ENCODE measurements at places on chromosomes 6 and 20.

- DNase-seq: no peak
Observed at GRCh38 chr6:11085758-11086435, 7.7 kb upstream of the SMIM13 start.

- DNase-seq: no peak
Observed at GRCh38 chr6:105609375-105609991, 206.6 kb upstream of the PREP start.

DNA sequence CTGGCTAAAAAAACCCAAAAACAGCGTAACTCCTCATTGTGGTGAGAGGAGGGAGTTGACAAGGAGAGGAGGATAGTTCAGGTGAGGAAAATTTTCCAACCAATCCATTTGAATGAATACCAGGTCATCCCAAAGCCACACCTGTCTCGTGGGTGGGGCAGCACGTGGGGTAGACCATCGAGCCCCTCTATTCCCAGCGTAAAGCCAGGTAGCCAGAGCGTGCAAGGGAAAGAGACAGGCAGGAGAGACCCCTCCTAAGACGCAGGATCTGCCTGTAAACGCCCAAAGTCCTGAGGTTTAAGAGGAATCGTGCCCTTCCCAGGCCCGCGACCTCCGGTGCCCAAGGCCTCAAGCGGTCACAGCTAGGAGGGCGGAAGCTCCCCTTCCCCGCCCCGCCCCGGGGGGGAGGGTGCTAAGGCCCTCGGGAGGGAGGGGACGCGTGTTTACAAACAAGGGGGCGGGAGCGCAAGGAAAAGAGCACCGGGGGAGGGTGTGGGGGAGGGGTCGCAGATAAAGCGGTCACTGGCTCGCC lies 712 bp downstream of the RXRB start:
- peak; percentile 59 for DNase-seq

DNA sequence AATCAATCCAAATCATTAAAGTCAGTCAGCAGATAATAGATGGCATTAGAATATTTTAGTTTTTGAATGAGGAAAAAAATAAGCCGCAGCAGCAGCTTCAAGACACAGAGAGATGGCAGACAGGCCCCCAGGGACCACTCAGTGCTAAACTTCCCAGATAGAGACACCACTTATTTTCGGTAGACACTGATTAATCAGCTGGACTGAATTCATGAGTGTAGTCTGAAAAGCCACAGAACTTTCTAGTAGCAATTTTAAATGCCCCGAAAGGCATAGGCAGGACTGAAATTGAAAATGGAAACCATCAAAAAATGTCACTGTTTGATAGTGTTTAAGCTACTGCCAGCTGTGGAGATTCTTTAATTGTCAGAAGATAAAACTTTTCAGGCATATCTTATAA lies 3.1 kb upstream of the CLDN20 start:
- DNase-seq: no peak

DNA sequence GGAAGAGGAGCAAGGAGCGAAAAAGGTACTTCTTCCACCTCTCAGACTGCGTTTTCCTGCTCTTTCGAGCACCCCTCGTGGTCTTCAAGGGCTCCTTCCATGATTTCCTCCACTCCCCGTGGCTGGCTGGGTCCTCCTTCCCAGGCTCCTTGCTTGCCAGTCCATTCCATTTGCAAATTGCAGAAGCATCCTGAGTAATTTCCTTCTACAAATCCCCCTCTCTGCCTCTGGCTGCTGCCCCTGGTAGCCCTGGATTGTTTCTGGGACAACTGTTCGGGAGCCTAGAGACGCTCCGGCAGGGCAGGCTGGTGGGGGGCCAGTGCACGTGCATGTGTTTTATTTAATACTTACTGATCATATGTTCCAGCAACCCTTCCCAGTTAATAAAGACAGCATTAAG lies 173.1 kb downstream of the ZMYND8 start:
- no peak for DNase-seq

- DNase-seq: no peak
Observed at GRCh38 chr6:35879151-35879550, 41.7 kb downstream of the SRPK1 start.

GRCh38 chr6:110357298-110357663 lies 868 bp downstream of the METTL24 start:
- no peak for DNase-seq

DNA sequence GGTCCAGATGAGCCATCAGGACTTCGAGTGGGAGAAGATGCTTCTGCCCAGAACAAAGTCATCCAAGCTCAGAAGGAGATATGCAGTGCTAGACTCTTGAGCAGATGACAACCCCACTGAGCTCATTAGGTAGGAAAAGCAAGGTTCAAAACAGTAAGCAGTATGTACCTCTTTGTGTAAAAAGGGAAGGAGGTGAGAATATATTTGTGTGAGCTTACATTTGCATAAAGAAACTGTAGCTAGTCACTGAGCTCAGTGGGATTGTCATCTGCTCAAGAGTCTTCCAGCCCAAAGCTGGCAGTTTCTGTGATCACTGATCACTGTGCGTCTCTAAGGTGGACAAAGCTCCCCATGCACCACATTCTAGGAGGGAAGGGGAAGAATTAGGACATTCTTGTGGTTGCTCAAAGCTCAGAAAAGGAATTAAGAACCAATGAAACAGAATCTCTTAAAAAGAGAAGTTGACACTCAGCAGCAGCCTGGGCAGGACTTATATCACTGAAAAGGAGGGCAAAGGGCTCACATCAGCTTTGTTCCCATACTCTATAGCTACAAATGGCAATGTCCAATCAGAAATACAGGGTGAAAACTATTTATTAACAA lies 90.0 kb upstream of the MAFB start:
- no peak for DNase-seq

DNA sequence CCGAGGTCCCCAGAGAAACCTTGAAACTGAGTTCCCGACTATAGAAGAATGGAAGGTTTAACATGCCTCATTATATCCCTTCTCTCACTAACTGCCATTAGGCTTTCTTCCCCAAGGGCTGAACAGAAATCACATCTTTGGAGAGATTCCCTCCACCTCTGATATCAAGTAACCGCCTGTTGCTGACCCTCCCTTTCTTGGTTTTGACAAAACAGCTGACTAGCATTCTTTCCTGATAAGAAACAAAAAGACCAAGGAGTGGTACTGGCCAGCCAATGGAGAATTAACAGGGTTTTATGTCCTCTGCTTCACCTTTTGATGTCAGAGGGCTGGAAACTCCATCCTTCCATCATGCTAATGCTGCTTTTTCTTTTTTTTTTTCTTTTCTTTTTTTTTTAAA lies 176.6 kb upstream of the ADGRB3 start:
- no peak for DNase-seq

GRCh38 chr6:167212713-167213005 lies 54.9 kb upstream of the GPR31 start:
- DNase-seq: no peak

DNA sequence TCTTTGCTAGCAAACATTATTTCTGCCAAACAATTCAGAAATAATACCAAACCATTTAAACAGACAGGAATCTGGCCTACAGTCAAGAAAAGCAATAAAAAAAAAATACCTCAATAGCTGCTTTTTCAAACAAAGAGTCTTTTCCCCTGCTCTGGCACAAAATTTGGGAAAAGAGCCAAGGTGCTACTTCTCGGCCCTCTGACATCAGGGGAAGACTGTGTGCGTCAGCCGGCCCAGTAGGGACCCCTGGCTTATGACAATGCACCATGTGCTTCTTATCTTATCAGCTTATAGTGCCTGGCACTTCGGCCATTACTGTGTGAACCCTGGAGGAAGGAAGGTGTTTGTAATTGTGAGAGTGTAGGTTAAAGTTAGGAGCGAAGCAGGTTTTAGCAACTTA lies 89.4 kb downstream of the PDE10A start:
- no peak for DNase-seq

GRCh38 chr6:43492673-43493072 lies 15.3 kb downstream of the TJAP1 start:
- DNase-seq: no peak

DNA sequence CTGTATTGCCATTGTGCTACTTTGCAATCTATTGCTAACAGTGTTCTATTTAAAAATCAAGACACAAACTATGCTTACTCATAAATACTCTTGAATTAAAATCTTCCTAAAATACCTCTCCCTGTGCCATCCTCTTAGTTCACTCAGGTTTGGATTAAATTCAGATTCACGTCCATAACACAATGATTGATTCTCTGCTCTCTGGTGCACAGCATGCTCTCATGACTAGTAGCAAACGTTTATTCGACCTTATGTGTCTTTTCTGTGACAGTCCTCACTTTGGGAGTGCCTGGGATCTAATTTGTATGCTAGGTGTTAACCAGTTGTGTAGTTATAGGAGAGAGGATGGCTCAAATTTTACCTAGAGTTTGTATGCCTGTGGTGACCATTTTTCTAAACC lies 270.4 kb upstream of the FKBP1C start:
- no peak for DNase-seq

Data from stimulated activated CD4-positive, alpha-beta T cell treated with anti-CD3 and anti-CD28 coated beads, TNF-alpha, amount 100 ng/mL, for 24 hours (primary cell).